ENCODE measurements at places on chromosomes 16 and 17.
A peak's percentile ranks its signal among the peaks of the same experiment; 100 is the strongest.

GRCh38 chr17:46770818-46771560 lies 47.5 kb downstream of the WNT3 start:
- peak; percentile 36 for DNase-seq

GRCh38 chr17:34235389-34236028 lies 19.6 kb upstream of the CCL2 start:
- no peak for DNase-seq

- no peak for DNase-seq
Observed at GRCh38 chr16:29883987-29884386, 15.4 kb downstream of the SEZ6L2 start.

- peak; percentile 98 for DNase-seq
Observed at GRCh38 chr16:75304521-75305363, 53.3 kb upstream of the BCAR1 start.

GRCh38 chr17:43540821-43541674 lies 5.1 kb downstream of the ETV4 start:
- no peak for DNase-seq

GRCh38 chr17:64357191-64357981 lies 33.3 kb downstream of the PECAM1 start:
- DNase-seq, result peak; percentile 98

- DNase-seq, result no peak
Observed at GRCh38 chr16:4426722-4427372, 1.2 kb downstream of the DNAJA3 start.

DNA sequence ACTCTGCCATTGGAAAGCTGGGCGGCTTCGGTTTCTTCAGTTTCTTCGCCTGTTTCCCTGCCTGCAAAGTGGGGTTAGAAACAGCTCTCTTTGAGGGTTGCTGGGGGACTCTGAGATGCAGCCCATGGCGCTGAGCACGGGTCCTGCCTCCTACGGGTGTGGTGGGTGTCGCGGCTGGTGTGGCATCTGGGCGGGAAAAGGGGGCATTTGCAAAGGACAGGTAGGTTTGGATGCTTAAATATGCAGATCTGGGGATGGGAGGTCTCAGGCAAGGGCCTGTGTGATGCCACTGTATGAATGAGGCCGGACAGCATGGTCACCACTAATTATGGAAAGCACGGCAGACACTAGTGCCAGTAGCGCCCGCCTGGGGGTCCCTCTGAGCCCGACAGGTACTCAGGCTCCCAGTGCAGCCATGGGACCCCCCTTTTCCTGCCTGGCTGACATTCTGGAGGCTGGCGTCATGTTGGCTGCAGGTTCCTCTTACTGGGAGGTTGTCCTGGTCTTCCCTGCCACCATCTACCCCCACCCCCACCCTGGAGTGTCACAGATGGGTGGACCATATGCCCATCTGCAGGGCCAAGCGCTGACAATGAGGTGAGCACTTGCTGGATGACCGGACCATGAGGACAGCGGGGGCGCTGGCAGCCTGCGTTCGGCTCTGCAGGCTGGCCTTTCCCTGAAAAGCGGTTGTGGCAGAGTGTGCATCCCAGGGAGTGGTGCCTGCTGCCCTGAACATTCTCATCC lies 237.7 kb downstream of the SEC14L1 start:
- no peak for DNase-seq

GRCh38 chr17:47301161-47301560 lies 22.6 kb upstream of the EFCAB13 start:
- no peak for DNase-seq

GRCh38 chr16:22659933-22660332 lies 149.2 kb downstream of the NPIPB5 start:
- DNase-seq, result no peak

Data from iris pigment epithelial cell (primary cell).